Activated CD4-positive, CD25-positive, alpha-beta regulatory T cell treated with anti-CD3 and anti-CD28 coated beads, Interleukin-2, amount 50 U/mL, for 24 hours (primary cell): ENCODE measurements at places on chromosomes 7 and 10.
A peak's percentile ranks its signal among the peaks of the same experiment; 100 is the strongest.

DNA sequence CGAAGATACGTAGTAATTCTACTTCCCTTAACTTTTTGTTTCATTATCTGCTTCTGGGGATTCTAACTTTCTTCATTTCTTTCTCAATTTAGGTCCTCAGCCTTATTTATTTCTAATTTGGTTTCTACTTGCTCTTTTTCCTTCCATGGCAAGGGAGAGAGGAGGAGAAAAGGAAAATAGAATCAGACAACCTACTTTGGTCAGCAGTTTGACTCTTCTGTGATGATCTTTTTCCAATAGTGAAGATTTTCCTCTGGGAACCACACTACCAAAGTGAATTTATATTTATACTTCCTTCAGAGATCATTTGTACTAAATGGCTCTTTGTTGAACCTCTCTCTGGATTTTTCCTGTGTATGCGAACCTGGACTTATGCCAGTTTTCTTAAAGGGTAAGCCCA is 90.2 kb downstream of the TMEM26 start:
- ATAC-seq: no peak

DNA sequence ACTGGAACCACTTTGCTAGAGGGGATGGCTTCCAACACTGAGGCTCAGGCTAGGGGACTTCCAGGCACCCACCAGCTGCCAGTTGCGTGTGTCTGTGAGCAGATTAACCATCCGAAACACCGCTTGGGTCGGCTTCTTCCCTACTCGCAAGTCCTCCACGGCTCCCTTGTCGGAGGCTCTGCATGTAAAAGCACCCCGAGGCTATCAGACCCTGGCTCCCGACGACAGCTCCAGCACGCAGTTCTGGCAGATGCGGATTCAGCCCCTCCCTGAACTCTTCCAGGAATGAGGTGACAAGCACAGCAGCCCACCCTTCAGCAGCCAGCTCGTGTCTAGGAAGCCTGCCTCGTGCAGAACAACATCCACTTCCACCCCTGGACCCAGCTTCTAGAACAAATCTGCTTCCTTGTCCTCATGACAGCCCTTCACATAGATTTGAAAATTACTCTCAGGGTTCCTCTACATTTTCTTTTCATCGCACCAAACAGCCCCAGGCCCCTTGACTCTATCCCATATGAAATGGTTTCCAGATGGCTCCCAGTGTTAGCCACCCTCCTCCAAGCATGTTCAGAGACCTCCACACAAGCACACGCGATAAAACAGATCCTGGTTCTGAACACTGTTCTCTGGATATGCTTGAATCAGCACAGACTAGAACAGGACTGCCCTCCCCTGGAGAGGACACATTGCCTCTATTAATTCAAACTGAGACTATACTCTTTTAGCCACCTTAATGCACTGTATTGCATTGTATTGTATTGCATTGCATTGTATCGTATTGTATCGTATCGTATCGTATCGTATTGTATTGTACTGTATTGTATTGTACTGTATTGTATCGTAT is 44.6 kb downstream of the SLIT1 start:
- no peak for ATAC-seq

DNA sequence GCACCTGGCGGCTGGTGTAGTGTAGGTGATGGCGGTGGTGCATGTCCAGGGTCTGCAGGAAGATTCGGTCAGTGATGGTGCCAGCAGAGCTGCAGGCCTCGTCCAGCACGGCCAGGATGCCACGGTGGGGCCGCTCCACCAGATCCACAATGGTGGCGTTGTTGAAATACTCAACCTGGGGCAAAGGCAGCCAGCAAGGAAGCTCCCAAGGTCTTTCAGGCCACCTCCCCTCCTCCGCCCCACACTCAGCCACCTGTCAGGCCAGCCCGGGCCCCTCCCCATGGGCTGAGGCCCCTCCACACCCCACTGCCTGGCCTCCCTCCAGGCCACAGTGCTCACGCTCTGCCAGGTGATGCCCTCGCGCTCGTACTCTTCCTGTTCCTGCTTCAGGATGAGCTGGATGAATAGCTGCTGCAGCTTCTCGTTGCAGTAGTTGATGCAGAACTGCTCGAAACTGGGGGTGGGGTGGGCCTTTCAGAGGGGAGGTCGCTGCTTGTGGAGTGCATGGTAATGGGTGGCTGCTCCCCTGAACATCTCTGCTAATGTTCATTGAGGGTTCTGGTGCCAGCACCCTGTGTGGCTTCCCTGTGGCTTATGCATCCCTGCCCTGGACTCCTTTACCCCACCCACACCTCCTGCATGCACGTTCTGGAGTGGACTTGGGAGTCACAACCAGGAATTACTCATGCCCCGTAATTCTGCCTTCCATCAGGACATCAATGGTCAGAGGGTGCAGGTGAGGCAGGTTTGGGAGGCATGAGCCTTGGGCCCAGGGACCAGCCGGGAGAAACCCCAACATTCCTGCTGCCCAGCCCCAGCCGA is 8.9 kb downstream of the MYO1G start:
- ATAC-seq: no peak

DNA sequence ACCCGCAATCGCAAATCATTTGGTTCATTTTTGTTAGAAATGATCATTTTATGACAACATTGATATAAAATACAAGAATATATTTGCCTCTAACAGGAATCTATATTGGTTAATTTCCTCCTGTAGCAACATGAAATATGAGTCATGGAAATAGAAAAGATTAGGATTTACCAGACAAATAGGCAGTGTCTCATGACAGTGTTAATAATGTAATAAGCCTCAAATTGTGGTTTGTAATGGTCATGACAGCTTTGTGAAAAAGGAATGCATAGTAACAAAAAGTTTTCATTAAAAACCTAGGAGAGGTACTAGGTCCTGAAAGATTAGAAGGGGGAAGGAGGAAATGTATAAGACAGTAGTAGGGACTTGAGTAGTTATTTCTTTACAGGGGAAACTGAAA is 7.9 kb upstream of the SLK start:
- ATAC-seq: no peak

GRCh38 chr7:38169847-38170246 is 8.2 kb upstream of the STARD3NL start:
- ATAC-seq: no peak

DNA sequence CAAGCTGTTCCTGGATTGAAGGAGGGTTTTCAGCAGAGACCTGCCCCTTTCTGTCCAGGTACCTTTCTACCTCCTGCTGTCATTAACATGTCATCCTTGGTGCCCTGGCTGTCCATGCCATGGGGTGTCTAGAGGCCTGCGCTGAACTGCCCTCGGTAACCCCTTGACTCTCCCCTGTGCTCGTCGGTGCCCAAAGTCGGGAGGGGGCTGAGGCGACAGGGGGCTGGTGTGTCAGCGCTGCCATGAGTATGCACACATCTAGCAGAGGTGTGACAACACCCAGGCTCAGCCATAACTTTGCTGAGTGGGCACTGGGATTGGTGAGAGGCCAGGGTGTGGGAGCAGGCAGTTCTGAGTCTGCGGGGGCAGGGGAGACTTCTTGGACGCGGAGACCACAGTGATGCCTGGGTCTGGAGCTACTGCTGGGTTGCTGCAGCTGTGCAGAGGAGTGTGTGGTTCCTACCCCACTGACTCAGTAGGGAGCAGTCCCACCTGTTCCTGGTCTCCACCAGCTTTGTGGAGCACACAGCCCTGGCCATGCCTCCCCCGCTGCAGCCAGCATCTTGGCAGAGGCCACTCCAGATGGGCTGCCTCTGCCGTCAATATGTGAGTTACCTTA is 376.2 kb upstream of the SEMA3C start:
- peak; percentile 17 for ATAC-seq
